ENCODE measurements at places on chromosomes 5 and 9.

- no peak for DNase-seq
Observed at GRCh38 chr9:11045589-11045988, 432.8 kb upstream of the PTPRD start.

GRCh38 chr5:84383296-84383815, 1.3 kb downstream of the EDIL3 start:
- peak; percentile 30 for DNase-seq

- DNase-seq: peak; percentile 15
Observed at GRCh38 chr5:52010454-52010853, 627.2 kb downstream of the ISL1 start.

- DNase-seq: no peak
Observed at GRCh38 chr5:132281856-132282614, 12.2 kb upstream of the SLC22A4 start.

DNA sequence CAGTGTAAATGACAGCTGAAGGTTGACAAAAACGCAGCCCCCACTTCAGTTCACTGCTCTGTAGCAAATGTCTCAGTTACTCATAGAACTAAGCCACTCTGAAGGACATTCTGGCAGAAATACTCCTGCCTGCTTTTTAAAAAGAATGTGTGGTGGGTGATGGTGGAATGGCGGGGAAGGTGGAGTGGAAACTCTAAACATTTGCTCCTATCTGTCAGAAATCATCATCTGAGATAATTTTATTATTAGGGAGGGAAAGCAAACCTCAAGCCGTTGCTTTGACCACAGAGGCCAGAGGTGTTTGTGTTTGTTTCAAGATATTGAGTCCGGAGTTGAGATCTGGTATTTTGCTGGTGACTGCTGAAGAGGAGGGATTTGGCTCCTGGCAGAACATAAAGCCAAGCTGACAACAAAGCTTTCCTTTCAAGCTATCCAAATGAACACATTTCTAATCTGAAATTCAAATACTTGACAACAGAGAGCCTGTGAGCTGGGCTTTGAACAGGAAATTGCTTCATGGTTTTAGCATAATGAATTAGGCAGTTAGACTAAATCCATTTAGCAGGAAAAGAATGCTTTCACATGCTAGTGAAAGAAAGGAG, 362.7 kb downstream of the CSNK1G3 start:
- no peak for DNase-seq

DNA sequence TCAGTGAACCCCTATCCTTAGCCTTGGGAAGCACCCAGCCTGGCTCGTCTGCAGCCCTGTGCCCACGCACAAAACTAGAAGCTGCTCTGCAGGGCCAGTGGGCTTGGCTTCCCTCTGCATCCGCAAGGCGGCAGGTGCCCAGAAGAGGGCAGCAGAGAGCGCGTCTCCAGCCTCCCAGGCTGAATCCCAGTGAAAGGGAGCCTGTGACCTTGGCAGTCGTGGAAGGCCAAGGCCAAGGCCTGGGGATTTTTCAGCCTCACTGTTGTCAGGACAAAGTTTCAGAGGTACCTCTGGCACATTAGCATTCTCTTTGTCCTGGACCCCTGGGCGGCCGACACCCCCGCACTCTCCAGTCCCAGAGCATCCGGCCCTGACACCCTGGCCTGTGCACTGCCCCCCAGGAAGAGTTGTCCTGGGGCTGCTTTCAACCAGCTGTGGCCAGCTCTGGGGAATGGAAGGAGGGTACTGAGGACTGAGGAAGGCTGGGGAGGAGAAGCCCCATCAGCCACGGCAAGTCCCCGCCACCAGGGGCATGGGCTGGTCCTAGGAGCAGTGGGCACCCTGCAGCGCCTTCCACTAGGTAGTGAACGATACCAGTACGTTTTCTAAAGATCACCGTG, 63.6 kb upstream of the IL17B start:
- no peak for DNase-seq

- DNase-seq: peak; percentile 74
Observed at GRCh38 chr9:35790385-35791296, 750 bp upstream of the NPR2 start.

DNA sequence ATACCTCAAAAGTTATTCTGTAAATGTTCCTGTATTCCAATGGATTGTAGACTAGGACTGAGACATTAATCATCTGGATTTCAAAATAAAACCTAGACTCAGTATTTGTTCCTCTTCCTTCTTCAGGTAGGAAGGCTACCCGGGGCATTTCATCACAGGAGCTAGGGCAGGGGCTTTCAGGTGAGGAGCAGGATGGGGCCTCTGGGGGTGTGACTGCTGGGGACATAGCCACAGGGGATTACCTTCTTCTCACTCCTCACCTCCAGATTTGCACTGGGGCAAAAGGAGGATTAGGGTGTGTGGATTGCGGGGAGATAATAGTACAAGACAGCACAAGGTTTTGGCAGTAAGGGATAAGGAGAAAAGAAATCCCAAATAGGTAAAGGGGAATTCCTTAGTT, 37.9 kb upstream of the SRP19 start:
- DNase-seq: no peak

DNA sequence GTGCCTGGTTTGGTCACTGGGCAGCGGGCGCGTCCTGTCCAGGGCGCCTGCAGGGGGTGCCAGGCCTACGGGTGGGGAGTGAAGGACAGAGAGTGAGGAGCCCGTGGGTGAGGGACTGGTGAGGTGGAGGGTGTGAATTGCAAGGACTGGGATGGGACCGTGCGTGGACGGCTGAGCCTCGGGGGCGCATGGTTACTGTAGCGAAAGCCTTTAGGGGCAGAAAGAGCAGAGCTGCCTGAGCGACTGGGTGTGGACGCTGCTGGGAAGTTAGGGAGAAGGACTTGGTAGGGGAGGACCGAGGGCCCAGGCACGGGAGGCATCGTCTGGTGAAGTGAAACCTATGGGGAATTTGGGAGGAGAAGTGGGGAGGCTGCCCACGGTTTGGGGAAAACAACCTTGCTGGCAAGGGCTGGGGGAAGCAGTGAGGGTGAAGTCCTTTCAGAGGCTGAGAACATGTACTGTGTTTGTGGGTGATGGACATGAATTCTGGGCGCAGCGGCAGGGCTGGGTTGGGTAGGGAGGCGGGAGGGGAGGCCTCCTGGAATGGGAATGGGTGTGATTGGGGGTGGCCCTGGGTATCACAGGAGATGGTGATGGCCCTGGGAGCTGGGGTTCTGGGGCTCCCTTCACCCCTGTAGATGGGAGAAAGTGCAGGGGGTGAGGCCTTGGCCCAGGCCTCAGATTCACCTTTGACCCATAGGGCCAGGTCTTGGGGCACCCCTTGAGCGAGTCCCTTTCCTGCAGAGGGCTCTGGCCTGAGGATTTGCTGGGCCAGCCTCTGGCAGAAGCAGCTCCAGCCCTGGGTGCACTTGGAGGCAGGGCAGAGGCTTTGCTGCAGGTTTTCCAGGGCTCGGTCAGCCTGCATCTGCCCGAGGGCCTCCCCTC, 1.7 kb upstream of the TOR4A start:
- DNase-seq: no peak

DNA sequence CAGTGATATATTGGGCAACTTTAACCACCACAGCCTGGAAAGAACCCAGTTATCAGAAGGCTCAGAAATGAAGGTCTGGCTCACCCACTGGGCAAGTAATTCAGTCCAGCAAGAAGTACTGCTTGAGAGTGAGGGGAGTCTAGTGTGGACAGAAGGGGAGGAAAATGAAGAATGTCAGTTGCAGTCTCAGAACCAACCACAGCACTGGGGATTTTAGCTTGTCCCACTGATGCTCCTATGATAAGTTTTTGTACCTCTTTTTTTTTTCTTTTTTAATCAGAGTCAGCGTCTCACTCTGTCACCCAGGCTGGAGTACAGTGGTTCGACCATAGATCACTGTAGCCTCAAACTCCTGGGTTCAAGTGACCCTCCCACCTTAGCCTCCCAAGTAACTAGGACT, 9.4 kb upstream of the CD72 start:
- no peak for DNase-seq

- no peak for DNase-seq
Observed at GRCh38 chr5:448766-449090, 5.8 kb downstream of the EXOC3 start.

All from NCI-H446 (cell line).